ENCODE measurements at places on chromosomes 7 and 10.

GRCh38 chr10:79381804-79382221 lies 34.5 kb downstream of the PPIF start:
- no peak for DNase-seq

GRCh38 chr7:126783613-126784012 lies 469.1 kb downstream of the GRM8 start:
- DNase-seq: no peak

DNA sequence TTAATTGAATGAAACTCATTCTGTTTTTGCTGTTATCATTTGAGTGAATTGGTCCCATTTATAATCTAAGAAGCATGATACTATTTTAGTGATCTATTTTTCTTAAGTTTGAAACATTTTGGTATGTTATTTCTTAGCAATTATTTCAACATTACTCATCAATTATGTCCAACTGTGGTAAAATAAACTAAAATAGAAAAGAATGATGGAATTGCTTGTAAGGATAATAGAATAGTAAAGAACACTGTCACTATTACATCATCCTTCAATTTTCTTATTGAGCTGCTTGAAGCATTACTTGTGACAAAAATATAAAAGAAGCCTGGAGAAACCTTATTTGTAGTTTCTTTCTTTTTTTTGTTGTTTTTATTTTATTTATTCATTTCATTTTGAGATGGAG lies 42.4 kb downstream of the ZNF487 start:
- no peak for DNase-seq

GRCh38 chr7:46725136-46725535 lies 804.1 kb upstream of the IGFBP3 start:
- no peak for DNase-seq

DNA sequence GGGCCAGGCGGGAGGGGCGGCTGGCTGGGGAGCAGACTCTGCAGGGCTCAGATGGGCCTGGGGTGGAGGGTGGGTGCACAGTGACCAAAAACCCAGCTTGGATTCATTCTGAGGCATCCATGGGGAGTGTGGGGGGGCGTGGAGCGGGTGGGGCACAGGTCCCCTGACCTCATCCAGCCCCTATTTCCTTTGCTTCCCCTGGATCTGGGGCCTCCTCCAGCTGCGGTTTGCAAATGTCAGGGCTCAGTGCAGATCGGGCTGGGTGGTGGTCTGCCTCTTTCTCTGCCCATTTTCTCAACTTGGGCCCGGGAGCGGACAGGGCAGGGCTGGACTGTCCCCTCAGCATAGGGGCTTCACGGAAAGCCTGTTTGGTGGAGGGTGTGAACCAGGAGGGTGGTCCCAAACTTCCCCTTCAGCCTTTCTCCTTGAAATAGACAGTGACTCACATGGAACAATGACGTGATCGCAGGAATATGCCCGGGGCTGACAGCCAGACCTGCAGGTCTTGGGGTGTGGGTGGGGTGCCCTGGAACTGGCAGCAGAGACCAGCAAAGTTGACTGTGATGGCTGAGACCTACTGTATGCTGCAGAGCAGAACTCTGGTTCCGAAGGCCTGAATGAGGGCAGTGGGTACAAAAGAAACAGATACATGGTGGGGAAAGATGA lies 72.9 kb upstream of the PODXL start:
- DNase-seq: no peak
